Suppressor macrophage treated with lipopolysaccharide for 4 hours (primary cell): ENCODE measurements at places on chromosomes 12 and 14.

GRCh38 chr12:53532524-53533445 lies 25.5 kb upstream of the NPFF start:
- DNase-seq = no peak

- no peak for DNase-seq
Observed at GRCh38 chr14:89543425-89543790, 126.4 kb upstream of the FOXN3 start.

GRCh38 chr12:94628819-94629472 lies 21.4 kb downstream of the TMCC3 start:
- no peak for DNase-seq

DNA sequence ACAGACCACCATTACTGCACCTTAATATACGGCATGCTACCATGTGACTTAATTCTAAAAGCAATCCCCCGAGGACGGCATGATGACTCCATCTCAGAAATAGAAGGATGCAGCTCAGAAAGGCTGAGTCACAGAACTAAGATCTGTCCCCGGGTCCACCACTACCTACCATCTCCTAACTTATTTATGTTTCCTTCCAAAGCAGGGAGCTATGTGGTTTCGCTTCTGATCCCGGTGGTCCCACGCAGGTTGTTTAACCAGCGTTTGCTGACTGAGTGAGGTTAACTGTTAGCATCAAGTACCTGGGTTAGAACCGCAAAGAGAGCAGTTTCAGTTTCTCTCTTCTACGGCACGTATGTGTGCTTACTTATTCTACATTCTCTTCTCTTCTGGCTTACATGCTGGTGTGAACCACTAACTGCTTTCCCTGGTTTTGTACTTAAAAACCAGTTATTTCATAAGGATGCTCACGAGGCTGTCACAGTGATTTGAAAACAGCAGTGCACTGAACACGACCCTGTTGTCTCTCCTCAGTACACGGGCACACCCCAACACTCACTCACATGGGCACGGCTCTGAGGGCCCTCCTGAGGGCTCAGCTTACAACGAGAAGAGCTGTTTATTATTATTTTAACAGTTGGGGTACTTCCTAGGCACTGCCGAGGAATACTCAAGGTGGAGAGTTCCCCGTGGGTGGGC lies 66.7 kb downstream of the CCDC88C start:
- no peak for DNase-seq

DNA sequence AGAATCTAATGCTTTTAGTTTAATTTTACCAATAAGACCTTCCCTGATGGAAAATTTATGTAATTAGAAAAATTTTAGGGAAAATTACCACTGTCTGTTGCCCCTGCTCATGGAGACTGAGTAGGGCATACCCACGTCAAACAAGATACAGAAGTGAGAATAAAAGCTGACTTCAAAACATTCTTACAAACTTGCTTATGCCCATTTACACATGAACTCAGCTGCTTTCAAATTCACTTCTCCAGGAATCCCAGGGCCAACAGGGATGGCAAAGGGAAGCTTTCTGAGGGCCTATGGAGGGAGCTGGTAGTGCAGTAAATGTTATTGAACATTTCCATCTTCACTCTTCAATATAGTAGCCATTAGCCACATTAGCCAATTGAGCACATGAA lies 4.8 kb upstream of the NINJ2 start:
- DNase-seq = peak; percentile 72

DNA sequence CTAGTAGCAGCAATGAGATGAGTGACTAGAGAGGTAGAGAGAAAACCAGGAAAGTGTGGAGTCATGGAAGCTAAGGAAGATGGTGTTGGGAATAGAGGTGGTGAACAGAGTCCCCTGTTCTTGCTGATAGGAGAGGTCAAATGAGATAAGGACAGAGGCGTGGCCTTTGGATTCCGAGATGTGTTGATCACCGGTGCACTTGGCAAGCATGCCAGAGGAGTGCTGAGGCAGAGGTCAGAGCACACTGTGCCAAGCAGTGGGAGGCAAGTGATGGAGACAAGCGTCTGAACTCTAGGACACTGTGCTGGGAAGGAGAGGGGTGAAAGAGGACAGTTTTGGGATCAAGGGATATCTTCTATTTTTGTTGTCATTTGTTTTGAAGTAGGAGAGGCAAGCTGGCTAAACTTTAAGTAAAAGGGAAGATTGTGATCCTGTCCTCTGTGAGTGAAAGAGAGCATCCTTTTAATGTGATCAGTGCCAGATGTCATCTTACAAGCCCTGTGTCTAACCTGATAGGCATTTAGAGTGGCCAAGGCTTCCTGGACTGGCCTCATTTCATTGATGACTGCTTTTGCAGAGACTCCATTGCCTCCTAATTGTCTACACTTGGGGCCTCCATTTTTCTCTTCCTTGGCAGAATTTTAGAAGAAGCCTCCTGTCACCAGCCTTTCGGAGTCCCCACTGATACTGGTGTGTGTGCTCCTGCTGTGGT lies 336.4 kb downstream of the CACNA1C start:
- DNase-seq = no peak

- no peak for DNase-seq
Observed at GRCh38 chr12:106934277-106934676, 21.4 kb upstream of the TMEM263 start.

GRCh38 chr14:56299306-56299984 lies 181.2 kb downstream of the PELI2 start:
- no peak for DNase-seq

- no peak for DNase-seq
Observed at GRCh38 chr12:1907652-1908611, 10.5 kb downstream of the CACNA2D4 start.

DNA sequence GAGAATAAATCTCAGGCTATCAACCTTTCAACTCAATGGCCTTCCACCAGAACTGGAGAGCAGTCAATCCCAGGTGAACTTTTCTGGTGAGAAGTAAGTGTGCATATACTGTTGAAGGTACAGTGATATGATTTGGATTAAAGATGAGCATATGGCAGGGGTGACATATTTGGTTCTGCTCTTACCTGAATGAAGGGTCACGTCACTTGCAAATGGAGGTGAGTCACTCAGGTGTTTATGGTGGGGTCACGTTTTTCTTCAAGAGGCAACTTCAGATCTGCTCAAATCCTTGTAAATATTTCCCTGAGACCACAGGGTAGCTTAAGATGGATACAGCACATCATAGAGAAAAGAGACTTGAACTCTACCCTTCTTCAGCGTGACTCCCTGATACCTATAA lies 143.2 kb downstream of the BRMS1L start:
- DNase-seq = no peak

- DNase-seq = no peak
Observed at GRCh38 chr12:18752947-18753346, 15.0 kb downstream of the CAPZA3 start.

DNA sequence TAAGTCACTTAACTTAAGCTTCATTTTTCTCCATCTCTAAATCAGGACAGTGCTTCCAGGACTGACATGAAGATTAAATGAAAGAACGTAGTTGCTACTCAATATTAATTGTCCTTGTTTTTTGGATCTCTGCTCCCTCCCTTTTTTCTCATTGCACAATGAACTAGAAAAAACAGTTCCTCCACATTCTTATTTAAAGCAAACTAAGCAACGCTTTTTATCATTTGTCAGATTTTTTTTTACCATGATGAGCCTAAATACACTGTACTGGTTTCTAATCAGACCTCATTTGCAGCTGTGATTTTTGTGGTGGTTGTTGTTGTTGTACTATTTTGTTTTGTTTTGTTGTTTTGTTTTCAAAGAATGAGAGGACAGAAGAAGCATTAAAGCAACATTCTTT lies 23.2 kb upstream of the PARP11 start:
- no peak for DNase-seq

- DNase-seq = no peak
Observed at GRCh38 chr14:66701813-66702212, 193.9 kb downstream of the GPHN start.

DNA sequence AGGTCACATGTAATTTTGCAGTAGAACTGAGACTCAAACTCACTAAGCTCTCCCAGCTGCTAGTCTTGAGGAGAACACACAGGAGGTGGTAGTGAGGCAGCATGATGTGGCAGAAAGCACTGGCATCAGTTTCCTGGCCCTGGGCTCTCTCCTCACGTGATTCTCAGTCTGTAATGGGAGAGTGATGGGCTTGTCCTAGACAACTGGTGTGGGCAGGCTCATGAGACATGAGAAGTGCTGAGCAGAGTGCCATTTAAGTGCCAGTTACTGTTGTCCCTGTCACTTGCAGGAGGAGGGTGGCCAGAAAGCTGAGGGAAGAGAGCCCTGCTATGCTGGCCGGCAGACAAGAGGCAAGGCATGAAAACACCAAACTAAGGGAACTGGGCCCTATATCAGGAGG lies 48.5 kb upstream of the OVCH1 start:
- no peak for DNase-seq

DNA sequence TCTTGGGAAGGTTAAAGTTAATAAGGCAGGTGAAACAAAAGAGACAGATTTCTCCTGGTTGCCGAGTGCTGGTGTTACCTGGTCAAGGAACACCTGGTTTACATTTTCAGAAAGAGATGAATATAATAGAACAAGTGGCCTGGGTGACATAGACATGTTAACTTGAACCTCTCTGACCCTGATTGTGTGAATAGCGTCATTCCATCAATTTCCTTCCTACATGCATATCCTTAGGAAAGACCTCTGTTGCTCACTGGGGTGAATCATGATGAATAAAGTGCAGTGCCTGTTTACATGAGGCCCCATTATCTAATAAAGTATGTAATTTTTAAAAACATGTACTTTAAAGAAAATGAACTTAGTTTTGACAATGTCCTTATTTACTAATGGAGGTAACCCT lies 1822.9 kb upstream of the FLRT2 start:
- DNase-seq = no peak

DNA sequence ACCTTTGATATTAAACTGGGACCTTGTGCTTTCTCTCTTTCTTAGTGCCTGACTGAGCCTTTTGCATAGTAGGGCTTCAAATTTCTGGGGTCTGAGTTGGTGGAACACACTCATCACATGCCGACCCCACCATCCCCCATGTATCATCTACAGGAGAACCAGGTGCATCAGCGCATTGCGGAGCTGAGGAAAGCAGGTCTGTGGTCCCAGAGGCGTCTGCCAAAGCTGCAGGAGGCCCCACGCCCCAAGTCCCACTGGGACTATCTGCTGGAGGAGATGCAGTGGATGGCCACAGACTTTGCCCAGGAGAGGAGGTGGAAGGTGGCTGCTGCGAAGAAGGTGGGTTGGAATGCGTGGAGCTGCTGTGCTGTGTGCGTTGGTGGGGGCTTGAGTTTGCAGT lies 37.8 kb downstream of the EP400 start:
- no peak for DNase-seq

GRCh38 chr12:74685385-74685784 lies 147.8 kb downstream of the ATXN7L3B start:
- no peak for DNase-seq

DNA sequence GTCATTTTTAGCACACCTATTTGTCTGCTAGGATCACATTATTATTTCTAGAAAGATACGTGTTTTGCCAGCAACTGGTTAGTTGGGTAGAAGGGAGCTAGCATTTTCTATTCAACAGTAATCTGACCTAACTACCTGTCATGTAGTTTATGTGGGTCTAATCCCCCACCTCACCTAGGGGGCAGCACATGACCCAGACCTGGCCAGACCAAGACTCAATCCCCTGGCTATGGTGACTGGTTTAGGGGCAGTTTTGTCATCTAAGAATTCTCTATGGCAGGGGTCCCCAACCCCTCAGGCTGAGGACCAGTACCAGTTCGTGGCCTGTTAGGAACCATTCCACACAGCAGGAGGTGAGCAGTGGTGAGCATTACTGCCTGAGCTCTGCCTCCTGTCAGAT lies 29.5 kb upstream of the EVL start:
- no peak for DNase-seq

DNA sequence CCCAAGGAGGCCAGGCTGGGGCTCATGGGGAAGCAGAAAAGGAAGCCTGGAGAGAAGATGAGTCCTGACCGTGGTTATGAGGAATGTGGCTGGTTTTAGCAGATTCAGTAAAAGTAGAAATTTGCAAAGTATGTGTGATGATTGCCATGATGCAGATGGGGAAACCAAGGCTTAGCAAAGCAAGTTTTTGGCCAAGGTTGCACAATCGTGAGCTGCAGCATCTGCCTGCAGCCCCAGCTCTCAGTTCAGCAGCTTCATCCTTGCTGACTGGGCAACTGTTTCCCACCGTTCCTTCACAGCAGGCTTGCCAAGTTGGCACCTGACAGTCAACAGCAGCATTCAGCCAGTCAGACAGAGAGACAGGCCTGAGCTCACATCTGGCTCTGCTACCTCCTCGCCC lies 656.7 kb downstream of the MED13L start:
- DNase-seq = no peak

DNA sequence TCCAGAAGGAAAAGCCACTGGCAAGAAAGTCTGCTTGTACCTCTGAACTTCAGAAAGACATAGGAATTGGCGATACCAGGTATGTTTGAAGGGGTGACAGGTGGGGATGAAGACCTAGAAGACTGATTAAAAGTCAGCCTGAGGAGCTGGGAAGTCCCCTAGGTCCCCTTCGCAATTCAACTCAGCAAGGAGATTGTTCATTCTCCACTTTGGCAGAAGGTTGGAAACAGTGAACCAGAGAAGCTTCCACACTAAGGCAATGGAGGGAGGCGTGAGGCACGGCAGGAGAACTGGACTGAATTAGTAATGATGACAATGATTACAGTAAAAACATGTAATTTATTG lies 240.3 kb upstream of the TMPO start:
- no peak for DNase-seq

- DNase-seq = no peak
Observed at GRCh38 chr12:23893611-23894010, 55.9 kb downstream of the SOX5 start.
